ENCODE measurements at places on chromosomes 13 and 19.

GRCh38 chr19:35775298-35776101, at the start of gene ARHGAP33:
Gene ARHGAP33, plus strand, starts transcription at chr19:35775564. Its CDS starts 95 bp downstream, at chr19:35775659.
- peak; percentile 100 for DNase-seq

DNA sequence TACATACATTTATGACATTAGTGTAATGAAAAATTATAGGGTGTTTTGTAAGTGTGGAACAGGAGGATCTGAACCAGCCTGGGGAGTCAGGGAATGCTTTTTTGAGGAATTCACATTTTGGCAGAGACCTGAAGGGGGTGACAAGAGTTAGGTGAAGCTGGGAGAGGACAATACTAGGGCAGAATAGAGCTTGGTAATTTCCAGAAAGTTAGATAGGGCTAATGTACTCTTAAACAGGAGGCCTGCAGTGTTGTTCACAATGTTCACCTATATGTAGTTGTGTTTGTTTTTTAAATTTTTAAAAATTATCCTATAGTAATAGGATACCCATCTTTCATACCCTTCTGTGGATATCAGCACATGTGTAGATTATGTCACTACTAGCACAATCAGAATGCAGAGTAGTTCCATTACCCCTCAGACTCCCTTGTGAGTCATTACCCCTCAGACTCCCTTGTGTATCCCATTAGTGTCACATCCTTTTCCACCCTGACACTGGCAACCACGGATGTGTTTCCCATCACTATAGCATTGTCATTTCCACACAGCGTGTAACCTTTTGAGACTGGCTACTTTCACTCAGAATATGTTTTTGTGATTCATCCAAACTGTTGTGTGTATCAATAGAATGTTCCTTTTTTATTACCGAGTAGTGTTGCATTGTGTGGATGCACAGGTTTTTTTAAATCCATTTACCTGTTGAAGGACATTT, 43.1 kb downstream of the PCCA start:
- no peak for DNase-seq

GRCh38 chr19:39533003-39533512, 406 bp upstream of the EID2B start:
- DNase-seq = no peak

DNA sequence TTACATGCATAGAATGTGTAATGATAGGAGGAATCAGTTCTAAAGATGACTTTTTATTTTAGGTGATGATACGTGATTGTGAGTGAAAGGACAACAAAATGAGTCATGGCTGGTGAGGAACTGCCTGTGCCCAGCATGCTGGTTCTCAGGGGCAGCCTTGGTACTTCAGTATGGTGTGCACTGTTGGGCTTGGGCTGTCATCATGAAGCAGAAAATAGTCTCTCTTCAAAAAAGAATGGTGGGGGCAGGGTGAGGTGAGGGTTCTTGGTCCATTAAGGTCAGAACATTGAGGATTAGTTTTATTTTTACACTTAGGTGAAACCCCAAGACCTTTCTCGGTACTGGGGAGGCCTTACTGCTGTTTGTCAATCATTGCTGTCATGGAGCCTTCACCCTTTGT, 309.5 kb downstream of the MTUS2 start:
- DNase-seq = no peak

DNA sequence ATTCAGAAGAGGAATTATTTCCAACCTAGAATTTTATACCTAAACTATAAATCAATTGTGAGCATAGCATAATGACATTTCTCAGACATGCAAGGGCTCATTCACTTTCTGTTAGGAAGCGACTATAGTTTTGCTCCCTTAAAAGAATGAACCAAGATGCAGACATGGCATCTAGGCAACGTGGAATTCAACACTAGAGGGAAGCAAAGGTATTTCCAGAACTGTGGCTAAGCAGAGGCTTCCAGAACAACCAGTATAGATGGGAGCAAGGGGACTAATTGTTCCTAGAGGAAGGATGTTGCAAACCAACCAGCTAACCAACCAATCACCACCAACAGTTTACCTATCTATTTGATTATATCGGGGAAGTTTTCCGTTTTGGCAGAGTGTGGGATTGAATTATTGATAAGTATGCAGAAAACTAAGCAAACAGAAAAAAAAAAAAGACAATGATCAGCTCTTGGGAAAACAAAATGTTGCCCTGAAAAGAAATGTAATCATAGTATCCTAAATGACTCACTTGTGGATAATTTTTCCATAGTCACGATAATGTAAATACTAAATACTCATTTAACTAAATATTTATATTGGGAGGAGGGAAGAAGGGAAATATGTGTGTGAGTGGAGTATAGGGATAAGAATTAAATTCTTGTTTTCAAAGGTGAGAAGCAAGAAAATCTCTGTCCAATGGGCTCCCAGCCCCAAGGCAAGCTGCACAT, 21.1 kb downstream of the ARL11 start:
- no peak for DNase-seq

Data from CD4-positive, alpha-beta T cell treated with Interleukin-17A for 4 hours (primary cell).